ENCODE measurements at places on chromosomes 2 and 18.

DNA sequence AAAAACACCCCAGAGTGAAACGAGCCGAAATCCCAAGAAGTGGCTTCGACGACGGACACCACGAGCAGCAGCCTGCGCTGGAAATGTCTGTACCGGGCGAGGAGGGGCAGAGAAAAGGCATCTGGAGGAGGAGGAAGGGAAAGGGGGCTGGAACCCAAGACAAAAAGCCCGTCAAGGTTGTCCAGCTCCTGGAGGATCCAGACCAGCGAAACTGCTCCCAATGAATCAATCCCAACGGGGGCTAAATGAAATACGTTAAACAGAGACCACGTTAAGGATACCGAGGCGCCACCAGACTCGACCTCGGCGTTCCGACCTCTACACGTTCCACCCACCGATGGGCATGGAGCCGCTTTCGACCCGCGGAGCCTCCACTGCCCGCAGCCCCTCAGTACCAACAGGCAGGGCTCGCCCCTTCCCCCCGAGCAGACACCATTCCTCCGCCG lies 400 bp downstream of the CCDC88A start:
- DNase-seq = no peak

- no peak for DNase-seq
Observed at GRCh38 chr2:173151671-173152401, 76.2 kb downstream of the MAP3K20 start.

DNA sequence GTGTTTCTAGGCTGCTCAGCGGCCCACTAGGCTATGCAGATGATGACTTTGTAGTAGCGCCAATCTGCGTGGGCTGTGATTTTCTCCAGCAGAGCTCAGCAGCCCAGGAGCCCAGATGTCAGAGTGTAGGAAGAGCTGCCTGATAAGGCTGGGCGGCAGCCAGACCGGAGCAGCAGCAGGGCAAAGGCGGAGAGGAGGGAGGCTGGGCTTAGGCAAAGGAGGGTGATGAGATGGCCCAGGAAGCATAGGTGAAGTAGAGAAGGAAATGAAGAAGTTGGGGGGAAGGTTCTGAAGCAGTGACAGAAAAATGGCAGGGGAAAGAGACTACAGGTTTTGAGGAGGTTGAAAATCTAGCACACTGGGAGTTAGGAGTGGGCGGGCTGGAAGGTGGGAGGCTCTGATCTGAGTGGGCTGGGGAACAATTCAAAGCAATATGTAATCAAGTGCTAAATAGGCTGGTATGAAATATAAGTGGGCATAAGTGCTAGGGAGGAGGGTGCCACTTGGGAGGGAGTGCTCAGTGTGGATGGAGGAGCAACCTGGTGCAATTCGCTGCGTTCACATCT lies 50.6 kb upstream of the STPG4 start:
- no peak for DNase-seq

GRCh38 chr2:5885451-5886173 lies 193.4 kb downstream of the SOX11 start:
- no peak for DNase-seq

DNA sequence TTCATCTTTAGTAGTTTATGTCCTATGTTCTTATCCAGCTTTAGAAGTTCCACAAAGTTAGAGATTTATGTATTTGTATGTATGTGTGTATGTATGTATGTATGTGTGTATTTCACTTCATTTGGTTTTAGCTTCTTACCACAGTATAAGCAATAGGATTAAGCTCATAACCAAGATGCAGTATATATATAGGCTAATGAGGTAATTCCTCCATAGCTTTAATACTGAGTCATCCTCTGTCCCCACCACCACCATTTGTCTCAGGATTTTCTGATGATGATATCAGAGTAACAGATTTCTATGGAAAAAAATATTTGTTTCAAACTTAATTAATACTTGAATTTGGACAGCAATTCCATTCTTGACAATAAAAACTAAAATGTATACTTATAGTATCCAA lies 159.2 kb downstream of the SOX11 start:
- no peak for DNase-seq

DNA sequence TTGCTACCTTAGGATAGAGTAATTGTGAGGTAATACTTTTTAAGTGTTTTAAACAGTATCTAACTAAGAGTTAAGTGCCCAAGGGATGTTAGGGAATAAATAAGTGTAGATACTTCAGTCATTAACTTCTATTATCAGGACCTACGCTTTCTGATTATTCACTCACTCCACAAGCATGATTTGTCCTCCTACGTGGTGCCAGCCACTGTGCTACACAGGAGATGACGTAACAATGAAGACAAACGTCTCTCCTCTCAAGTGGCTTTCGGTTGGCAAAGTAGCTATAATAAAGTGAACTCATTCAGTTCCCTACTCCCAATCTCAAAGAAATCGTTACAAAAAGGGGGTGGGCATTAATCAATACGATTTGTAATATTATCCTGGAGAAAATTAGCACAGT lies 100.9 kb upstream of the SETBP1 start:
- DNase-seq = no peak

DNA sequence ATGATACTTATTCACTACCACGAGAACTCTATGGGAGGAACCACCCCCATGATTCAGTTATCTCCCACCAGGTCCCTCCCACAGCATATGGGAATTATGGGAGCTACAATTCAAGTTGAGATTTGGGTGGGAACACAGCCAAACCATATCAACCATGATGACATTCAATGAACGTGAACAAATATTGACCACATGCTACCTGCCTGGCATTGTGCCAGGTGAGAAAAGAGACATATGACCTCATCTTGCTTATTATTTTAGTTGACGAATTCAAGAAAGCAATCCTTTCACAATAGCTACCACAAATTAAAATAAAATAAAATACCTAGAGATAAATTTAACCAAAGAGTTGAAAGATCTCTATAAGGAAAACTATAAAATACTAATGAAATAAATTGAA lies 286.5 kb upstream of the CRIM1 start:
- DNase-seq = no peak

GRCh38 chr2:8030573-8031303 lies 651.1 kb upstream of the ID2 start:
- no peak for DNase-seq

DNA sequence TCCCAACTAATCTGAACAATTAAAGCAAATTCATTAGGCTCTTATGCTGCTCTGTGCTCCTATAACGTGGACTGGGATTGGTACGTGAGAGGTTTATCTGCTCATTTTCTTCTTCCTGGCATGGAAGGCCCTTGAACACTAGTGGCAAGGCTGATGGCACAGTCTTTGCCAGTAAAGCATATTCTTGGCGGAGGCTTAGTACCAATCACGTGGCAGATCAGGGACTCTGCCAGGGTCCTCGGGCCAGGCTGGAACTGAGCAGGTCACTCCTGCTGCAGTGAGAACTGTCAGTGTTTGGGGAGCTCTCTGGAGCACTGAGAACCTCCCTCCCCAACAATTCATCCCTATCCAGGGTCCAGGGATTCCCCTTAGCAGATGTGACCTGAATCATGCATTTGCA lies 3.7 kb upstream of the ALPK2 start:
- no peak for DNase-seq

DNA sequence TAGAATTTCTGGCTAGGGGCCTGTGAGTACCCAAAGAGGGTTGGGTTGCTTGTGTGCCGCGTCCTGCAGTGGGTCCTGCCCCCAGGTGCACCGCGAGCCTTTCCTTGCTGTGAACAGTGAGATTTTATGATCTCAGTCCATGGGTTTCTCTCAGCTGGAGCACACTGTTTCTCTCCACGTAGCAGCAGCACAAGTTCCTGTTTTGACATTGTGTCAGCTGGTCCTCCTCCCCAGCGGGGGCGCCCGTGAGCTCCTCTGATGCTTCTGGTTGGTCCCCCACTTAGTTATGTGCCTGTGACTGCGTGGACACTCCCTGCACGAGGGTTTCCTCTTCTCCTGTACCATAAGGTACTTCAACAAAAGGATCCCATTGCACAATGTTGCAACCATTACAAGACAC lies 29.8 kb downstream of the TSHZ1 start:
- DNase-seq = no peak

- no peak for DNase-seq
Observed at GRCh38 chr2:20187331-20187730, 37.6 kb downstream of the SDC1 start.

DNA sequence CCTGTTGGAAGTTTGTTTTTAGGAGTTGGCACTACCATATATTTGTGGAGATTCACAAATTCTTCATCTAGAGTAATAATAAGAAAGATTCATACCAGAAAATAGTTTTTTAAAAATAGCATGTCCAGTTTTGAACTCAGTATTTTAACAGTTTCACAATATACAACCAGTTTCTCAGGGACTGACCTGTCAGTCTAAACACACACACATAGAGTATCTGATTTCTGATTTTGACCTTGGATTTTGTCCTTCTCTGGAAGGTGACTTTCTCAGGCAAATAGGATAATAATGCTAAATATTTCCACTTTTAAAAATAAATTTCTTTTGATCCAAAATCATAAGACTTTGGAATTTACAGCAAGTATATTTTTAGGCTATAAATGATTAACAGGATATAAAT lies 32.0 kb downstream of the MFSD6 start:
- DNase-seq = no peak

- DNase-seq = no peak
Observed at GRCh38 chr2:200483729-200484198, 26.1 kb downstream of the KCTD18 start.

- no peak for DNase-seq
Observed at GRCh38 chr2:56001947-56002346, 78.4 kb upstream of the EFEMP1 start.

- no peak for DNase-seq
Observed at GRCh38 chr2:196200557-196200956, 29.2 kb upstream of the STK17B start.

Data from T-helper 17 cell (primary cell).